Stimulated activated CD4-positive, alpha-beta T cell treated with anti-CD3 and anti-CD28 coated beads, Interleukin-15, amount 100 ng/mL, for 1 hour (primary cell): ENCODE measurements at places on chromosomes 2 and 18.
A peak's percentile ranks its signal among the peaks of the same experiment; 100 is the strongest.

GRCh38 chr2:27073782-27074181, 2.3 kb upstream of the OST4 start:
- no peak for DNase-seq

DNA sequence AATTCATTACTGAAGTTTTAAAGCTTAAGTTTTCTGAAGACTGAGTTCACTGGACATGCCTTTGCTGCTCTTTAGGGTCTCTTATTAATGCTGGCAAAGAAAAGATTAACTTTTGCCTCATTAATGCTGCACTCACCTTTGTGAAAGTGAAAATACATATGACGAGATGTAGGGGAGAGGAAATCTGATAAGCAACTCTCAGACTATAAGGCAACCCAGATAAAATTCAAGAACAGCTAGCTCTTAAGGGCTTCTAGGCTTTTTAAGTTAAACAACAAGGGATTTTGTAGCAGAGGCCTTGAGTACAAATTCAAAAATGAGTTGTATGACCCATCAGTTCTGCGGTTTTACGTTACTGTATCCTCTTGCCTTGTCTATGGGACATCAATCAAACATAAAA, 143.7 kb downstream of the USP34 start:
- DNase-seq: no peak

DNA sequence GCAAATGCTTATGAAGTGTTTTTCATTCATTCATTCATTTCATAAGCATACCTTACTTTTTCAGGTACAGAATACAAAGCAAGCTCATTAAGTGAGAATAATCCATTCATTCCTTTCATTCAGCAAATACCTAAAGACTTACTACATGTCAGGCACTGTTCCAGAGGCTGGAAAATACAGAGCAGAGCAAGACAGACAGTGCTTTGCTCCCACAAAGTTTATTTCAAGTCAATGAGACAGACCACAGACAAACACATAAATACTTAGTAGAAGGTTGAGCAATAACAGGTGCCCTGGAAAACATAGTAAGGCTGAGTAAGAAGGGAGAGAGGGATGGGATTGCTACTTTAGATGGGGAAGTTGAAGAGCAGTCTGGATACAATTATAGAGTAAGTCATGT, 309.8 kb downstream of the C1D start:
- no peak for DNase-seq

DNA sequence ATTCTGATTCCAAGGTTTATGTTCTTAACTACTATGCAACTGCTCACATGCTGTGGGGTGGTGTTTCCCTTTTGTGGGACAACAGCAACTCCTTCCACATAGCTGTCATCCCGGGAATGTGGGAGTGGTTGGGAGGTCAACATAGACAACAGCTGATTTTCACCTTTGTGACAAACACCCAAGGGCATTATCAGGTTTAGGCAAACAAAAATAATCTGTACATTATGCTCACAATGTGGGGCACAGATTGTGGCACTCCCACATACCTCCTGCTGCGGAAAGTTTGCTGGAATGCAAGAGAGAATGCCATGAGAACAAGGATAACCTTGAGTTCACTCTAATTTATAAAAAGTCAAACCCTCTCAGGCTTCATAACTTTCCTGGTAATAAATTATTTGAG, 582.6 kb downstream of the CNTNAP5 start:
- DNase-seq: no peak

- no peak for DNase-seq
These were observed 664 bp downstream of the NETO1 start for GRCh38 chr18:72866901-72867745.

DNA sequence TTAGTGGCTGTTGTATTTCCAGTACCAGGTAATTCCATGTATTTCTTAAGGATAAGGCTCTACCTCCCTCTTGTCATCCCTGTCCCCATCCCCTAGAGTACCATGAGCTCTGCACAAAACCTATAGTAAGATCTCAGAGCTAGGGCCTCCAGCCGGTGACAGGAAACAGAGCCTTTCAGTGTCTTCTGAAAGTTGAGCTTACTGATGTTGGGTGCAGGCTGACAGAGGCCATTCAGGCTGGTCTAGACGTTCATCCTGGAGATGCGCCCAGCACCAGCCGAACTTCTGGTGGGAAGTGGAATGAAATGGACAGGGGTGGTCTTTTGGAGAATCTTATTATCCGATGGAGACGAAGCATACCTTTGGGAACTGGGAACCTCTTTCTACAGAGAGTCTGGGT, 16.7 kb upstream of the LYPD6B start:
- no peak for DNase-seq

GRCh38 chr2:136051725-136052048, 66.3 kb upstream of the DARS1 start:
- no peak for DNase-seq

DNA sequence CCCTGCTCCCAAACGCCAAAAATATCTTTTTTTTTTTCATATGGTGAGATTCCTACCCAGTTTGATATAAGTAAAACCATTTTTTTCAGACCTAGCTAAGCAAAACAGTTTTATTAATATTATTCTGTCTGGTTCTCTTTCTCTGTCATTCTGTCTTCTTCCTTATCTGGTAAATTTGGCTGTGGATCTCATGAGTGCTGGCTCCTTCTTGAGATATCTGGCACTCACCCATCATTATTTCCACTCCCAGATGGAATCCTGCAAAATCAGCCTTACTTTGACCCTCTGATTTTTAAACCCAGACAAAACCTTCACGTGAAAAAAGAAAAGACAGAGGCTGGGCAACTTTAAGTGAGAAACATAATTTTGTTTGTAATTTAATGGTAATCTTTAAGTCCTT, 373.6 kb downstream of the NYAP2 start:
- DNase-seq: no peak

- no peak for DNase-seq
These were observed 46.7 kb downstream of the DGKD start for GRCh38 chr2:233400961-233401360.

- DNase-seq: no peak
These were observed 182.8 kb downstream of the NRP2 start for GRCh38 chr2:205865056-205865455.

- peak; percentile 53 for DNase-seq
These were observed 4.4 kb downstream of the NFATC1 start for GRCh38 chr18:79400091-79400590.
